ENCODE measurements at places on chromosomes 11 and 22.

- DNase-seq = no peak
These were observed 13.5 kb upstream of the FTH1 start for GRCh38 chr11:61980783-61981541.

DNA sequence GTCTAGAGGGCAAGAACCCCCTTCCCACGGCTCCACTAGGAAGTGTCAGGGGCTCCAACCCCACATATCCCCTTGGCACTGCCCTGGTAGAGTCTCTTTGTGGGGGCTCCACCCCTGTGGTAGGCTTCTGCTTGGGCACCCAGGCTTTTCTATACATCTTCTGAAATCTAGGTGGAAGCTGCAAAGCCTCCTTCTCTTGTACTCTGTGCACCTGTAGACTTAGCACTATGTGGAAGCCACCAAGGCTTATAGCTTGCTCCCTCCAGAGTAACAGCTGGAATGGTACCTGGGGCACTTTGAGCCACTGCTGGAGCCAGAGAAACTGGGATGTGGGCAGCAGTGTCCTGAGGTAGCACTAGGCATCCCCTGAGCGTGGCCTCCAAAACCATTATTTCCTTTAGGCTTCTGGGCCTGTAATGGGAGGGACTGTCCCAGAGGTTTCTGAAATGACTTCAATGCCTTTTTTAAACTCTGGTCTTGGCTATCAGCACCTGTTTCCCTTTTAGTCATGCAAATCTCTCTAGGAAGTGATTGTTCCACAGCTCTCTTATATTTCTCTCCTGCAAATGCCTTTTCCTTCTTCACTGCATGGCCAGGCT, 68.4 kb downstream of the TRAF6 start:
- DNase-seq = no peak

- no peak for DNase-seq
These were observed 9.5 kb downstream of the SYT7 start for GRCh38 chr11:61571337-61571736.

DNA sequence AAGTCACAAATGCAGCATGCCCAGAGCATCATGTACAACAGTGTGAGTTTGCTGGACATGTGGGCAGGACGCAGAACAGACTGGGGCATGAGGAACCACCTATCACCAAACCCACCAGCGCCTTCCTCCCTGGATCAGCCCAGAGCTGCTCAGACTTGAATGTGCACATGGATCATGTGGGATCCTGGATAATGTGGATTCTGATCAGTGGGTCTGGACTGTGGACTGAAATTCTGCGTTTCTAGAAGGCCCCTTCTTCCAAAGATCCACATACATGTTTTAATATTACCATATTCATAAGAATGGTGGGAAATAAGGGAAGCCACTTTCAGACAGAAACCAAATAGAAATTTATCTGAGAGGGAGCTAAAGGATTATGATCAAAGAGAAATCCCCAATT, 85.6 kb upstream of the VPREB1 start:
- DNase-seq = no peak

- DNase-seq = no peak
These were observed 317.7 kb upstream of the CTSC start for GRCh38 chr11:88655196-88655595.

Data from RCC 7860 (cell line).